T1000 (cell line): ENCODE measurements at places on chromosomes 3 and 15.

GRCh38 chr15:69289342-69290146 lies 9.2 kb upstream of the PAQR5 start:
- no peak for DNase-seq

- DNase-seq, result no peak
These were observed 557.6 kb downstream of the IGSF11 start for GRCh38 chr3:118476885-118477618.

GRCh38 chr15:43941555-43941954 lies 114.8 kb downstream of the WDR76 start:
- no peak for DNase-seq

- no peak for DNase-seq
These were observed 428 bp downstream of the LYSMD4 start for GRCh38 chr15:99732751-99733267.

DNA sequence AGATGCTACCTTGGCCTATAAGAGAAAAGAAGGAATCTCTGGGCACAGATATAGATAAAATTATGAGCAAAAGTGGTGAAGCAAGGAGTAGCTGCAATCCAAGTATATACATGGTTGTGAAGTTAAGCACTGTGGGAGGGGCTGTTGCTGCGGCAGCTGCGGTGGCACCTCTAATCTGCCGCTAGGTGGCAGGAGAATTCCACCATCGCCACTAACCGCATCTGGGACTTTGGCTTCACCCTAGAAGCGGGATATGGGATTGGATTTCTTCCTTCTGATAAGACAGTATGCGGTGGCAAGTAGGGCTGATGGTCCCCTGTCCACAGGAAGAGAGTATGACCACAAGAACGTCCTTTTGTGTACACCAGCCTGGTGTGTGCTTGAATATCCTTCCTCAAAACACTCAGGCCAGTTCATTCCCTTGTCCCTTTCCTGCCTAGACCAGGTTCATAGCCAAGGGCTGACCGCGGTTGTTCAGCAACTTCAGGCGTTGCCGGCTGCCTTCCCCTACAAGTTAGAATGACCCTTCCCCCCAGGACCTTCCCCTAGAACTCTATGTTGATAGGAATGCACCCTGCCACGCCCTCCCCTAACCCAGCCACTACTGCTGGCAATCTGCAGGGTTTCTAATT lies 5.1 kb downstream of the MAGEL2 start:
- DNase-seq, result no peak

DNA sequence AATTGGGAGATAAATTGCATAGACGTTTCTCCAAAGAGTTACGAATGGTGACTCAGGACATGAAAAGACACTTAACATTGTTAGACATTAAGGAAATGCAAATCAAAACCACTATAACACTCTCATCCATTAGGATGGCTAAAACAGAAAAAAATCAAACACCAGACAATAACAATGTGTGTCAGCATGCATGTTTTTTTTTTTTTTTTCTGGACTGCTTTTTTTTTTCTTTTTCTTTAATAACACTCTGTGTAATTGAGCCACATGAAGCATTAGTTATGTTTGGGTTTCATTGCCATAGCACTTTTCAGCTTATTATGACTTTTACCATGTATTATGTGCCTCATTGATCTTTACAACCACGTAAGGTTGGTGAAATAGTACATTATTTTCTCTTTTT lies 95.0 kb downstream of the NFKBIZ start:
- no peak for DNase-seq

DNA sequence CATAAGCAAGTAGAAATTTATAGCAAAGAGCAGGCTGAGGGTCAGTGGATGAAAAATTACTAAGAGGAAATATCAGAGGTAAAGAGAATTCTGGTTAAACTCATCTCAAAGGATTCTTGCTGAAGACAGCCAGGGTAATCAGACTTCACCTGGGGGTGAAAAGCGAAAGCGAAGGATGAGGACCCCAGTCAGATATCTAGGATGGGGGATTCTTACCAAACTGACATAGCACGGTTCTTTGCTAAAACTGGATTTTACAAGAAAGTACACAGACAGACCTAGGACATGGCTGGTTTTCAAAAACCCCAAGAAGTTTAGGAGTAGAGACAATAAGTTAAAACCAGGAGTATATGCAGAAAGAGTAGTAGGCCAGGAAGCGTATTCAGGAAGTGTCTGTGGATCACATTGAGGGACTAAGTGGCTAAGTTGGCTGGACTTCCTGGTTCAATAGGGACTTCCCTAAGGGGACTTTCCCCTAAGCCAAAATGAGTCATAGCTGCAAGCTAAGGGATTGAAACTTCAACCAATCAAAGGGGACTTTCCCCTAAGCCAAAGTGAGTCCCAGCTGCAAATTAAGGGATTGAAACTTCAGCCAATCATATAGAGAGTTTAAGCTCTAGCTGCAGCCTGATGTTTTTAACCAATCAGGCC lies 2.4 kb upstream of the CFAP91 start:
- peak; percentile 7 for DNase-seq

DNA sequence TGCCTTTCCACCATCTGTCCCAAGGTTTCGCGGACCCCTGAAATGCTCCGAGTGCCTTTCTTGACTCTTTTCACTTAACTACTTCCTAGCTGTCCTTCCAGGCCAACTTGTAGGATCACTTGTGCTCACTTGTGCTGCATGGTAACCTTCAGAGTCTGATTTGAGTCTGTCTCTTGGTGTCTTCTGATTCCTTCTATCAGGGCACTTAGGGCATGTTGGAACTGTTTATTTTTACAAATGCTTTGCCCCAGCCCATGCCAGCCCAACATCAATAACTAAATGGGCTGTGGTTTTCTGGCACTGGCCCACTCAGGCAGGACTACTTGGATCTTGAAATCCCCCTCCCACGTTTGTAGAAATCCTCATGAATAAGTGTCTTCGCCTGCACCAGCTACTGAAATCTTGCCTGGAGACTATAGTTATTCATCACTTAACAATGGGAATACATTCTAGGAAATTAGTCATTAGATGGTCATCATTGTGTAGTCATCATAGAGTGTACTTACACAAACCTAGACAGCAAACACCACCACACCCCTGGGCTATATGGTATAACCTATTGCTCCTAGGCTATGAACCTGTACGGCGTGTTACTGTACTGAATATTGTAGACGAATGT lies 123.1 kb upstream of the STRIT1 start:
- DNase-seq, result no peak

DNA sequence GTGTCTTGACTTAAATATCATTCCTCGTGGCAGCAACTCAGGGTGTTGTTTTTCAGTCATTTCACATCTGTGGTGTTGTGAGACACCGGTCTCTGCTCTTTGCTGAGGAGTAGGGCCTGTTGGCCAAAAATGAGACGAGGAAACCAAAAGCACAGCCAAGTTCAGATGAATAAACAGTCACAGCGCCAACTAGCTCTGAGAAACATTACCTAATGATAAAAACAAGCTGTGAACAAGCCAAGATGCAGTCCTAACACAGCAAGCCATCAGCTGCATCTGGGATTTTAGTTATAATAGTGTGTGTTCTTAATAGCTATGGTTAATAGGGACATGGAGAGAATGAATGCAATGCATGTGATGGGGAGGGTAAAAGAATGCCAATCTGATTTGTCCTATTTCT lies 843.4 kb upstream of the DPPA4 start:
- DNase-seq, result no peak

- DNase-seq, result no peak
These were observed 27.4 kb upstream of the HDAC11 start for GRCh38 chr3:13452490-13453335.

GRCh38 chr15:53390549-53390948 lies 368.9 kb downstream of the WDR72 start:
- DNase-seq, result no peak

DNA sequence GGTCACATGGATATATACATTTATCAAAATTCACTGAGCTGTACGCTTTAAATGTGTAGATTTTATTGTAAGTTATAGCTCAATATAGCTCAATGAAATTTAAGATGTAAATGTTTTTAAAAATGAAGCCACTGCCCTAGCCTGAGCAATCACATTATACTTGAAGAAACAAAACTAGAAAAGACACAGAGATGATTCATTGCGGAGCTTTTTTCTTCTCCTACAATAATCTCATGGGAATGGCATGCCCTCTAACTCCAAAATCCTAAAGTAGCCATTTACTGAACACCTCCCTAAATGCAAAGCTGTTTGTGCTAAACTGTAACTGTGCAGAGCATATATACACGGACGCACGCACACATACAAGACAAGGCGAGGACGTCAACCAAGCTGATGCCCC lies 84.2 kb downstream of the MYO9A start:
- no peak for DNase-seq

GRCh38 chr3:13574798-13575451 lies 26.0 kb downstream of the FBLN2 start:
- no peak for DNase-seq

DNA sequence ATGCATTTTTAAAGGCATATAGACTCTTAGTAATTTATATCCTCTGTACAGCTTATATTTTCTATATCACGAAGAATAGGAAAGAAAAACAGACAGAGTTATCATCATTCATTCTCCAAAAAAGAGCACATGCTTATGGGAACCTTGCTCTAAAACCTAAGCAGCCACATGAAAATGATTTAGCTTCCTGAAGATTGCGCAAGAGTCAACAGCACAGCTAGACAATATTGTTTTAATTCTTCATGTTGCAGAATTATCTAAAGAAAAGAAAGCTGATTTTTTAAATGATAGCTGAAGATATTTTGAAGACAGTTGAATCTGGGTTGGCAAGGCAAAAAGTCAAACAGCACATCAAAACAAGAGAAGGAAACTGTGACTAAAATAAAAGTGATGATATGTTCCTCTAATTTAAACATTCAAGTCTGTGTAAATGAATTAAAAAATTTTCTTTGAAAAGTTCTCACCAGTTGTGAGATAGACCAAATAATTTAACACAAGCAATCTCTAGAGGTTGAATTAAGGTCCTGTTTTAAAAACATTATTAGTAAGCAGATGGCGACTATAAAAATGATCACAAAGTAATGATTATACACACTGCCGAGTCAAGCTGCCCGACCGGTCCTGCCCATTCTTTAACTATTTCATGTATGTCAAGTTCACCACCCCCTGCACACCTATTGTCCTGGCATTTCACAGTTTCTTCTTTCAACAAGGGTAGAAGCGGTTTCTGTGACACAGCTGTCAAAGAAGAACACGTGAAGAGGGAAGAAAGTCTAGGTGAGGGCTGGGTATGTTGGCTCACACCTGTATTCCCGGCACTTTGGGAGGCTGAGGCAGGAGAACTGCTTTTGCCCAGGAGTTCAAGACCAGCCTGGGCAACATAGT lies 74.2 kb upstream of the BHLHE40 start:
- no peak for DNase-seq

- no peak for DNase-seq
These were observed 75.8 kb downstream of the CBLB start for GRCh38 chr3:105793040-105793439.
